ENCODE measurements at places on chromosomes 7 and 10.

DNA sequence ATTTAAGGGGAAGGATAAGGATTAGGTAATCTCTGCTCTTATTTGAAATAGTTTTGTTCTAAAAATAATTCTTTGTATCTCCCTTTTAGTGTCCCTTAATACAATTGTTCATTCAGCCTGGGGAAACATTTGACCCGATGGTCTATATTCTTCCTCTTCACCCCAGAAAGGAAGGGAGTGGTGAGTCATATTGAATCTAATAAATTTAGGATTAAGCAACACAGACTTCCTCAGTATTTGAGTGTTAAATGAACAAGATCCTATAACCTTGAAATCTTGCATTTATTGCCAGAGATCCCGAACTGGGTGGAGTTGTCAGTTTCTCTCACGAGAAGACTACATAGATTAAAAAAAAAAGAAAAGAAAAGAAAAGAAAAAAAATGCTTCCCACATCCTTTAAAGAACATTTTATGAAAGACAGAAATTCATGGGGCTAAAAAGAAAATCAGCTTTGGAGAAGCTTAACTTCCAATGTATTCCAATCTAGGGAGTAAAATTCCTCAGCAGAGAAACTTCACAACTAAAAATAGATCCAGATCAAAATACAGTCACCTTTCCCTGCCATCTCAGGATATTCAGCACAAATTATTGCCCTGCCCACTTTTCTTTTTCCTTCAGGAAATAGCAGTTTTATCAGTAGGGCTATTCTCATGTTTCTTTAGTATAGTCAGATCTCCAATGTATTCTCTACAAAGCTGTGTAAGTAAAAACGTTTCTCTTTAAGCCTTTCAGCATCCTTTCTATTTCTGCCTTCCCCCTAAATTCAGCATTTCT lies 82.2 kb downstream of the SEMA3D start:
- no peak for DNase-seq

DNA sequence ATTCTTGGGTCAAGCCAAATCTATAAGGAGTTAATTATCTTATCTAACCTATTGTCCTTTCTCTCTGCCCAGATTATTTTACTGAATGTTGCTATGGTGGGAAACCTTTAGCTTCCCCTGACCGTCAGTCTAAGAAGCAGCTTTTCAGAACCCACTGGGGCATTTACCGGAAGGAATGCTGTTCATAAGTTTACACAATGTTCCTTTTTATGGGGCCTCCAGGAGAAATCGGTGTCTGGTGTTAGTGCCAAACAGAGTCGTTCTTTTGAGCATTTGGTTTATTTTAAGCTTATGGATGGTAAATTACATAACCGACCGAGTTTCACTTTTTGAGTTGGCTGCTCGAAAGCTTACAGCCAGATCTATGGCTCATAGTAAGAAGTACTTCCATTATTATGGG lies 111.9 kb downstream of the CACNB2 start:
- no peak for DNase-seq

- DNase-seq, result no peak
Measured at GRCh38 chr10:95850791-95851190, 57.0 kb upstream of the CC2D2B start.

DNA sequence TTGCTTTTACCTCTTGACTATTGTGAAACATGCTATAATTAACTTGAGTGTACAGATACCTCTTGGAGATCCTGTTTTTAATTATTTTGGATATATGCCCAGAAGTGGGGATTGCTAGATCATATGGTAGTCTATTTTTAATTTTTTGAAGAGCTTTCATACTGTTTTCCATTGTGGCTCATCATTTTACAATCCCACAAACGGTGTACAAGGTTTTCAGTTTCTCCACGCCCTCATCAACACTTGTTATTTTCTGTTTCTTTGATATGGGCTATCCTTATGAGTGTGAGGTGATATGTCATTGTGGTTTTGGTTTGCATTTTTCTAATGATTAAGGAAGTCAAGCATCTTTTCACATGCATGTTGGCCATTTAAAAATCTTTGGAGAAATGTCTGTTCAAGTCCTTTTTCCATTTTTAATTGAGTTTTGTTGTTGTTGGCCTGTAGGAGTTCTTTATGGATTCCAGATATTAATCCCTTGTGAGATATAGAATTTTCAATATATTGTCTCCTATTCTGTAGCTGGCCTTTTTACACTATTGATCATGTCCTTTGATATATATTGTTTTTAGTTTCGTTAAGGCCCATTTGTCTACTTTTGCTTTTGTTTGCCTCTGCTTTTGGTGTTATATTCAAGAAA lies 7.5 kb downstream of the AGK start:
- DNase-seq, result no peak

DNA sequence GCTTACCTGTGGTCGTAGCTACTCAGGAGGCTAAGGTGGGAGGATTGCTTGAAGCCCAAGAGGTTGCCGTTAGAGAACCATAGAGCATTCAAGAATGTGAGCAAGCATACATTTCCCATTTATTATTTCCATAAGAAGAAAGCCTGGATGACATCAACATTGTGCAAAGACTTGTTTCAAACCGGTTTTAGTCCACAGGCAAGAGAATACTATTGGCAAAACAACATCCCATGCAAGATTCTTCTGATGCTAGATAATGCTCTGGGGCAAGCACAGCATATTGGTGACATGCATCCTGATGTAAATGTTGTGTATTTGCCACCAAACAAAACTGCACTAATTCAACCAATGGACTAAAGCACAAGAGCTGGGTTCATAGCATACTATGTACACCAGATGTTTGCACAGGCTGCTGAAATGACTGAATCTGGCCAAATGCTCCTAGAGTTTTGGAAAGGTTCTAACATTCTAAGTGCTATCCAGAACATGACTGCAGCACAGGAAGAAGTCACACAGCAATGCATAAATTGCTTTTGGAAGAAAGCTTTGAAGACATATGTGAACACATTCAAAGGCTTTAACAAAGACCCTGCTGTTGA lies 42.6 kb downstream of the OTUD1 start:
- no peak for DNase-seq

- no peak for DNase-seq
Measured at GRCh38 chr7:21253740-21254687, 173.9 kb upstream of the SP4 start.

GRCh38 chr7:141325275-141325674 lies 225.9 kb upstream of the AGK start:
- DNase-seq, result no peak

- DNase-seq, result no peak
Measured at GRCh38 chr7:46949270-46949931, 632.5 kb downstream of the TNS3 start.

GRCh38 chr10:76401006-76401405 lies 969.6 kb downstream of the LRMDA start:
- DNase-seq, result no peak

- DNase-seq, result no peak
Measured at GRCh38 chr7:13692548-13692947, 296.9 kb downstream of the ETV1 start.

DNA sequence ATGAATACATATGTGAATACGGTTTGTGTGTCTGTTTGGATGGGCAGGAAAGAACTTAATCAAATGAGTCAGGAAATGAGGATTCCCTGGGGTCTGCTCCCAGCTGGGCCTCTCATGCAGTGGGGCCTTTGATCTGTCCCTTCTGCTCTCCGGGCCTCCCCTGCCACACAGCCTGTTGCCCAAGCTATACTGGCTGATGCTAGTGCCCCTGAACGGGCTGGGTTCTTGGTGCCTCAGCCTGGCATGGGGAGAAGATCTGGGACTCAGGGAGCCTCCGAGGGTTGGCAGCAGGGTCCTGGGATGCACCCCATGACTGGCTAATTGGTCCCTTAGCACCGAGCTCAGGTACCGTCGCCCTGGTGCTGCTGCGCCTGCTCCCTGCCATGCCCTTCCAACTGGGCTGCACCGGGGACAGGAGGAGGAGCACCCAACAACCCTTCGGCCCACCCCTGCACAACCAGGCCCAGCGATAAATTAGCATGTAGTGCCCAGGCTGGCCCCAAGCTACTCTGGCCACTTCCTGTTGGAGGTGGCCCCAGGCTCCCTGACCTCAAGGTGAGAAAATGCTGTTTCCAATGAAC lies 59.9 kb upstream of the DUSP5 start:
- DNase-seq, result no peak

GRCh38 chr7:1667566-1668395 lies 2.3 kb upstream of the ELFN1 start:
- no peak for DNase-seq

GRCh38 chr7:83648464-83649241 lies at the start of gene SEMA3E:
SEMA3E (minus strand) TSS chr7:83649139.
- DNase-seq, result no peak

DNA sequence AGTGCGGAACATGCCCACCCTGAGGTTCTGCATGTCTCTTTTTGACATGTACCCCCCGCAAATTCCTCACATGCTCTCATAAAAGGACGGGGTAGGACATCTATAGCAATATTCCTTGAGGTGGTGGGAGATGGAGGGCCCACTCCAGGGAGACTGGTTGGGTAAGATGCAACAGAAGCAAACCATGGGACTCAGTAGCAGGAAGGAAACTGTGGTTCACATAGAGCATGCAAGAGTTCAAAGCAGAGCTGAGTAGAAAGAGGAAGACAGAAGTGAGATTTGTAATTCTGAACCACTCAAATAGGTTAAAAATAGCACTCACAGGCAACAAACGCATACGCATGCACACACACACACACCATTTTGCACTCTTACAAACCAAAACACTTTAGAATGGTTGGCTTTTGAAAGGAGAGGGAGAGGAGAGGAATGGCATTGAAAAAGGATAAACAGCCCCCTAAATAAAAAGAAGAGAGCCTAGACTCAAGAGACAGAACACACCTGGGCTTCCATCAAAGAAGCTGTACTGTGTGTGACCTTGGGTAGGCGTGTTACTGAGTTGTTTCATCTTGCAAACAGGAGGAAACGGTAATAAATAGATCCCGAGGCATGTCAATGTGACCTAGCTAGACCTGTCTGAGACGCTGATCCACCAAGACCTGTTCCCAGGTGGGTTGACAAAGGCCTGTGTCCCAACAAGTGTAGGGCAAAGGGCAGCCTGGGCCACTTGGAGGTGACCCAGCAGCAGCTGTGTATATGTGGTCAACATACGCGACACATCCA lies 77.6 kb upstream of the LRRC4 start:
- DNase-seq, result no peak

DNA sequence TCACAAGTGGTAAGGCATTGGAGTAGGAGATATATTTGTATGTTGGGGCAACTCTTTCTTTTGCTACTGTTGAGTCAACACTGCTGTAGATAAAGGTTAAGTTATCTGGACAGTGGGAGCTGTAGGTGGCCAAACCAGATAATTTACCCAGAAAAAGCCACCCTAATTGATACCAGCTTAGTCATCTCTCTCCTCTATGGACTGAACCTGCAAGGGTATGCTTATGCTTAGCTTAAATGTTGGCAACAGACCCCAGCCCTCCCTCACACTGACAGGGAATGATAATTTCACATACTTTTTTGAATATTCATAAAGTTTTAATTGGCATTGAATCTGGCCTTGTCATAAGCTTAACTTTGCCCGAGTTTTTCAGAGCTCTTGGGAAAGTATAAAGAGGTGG lies 66.3 kb downstream of the CREB5 start:
- no peak for DNase-seq

GRCh38 chr10:89047397-89047796 lies 56.8 kb downstream of the FAS start:
- DNase-seq, result no peak

DNA sequence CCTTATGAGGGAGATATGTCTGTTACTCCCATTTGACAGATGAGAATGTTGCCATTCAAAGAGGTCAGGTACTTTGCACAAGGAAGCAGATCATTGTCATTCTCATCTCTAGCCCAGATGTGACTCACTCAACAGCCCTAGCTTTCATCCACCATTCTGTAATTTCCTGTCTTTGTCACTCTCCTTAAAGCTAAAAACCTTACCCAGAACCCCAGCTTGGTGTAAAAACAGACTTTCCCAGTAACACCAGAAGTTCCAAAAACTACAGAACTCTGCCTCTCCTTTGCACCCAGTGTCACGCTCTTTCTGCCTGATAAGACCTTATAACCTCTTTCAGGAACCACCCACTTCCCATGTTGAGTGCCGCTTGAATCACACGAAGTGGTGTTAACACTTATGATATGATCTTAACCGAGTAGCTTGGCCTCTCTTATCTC lies 89.1 kb upstream of the SP4 start:
- DNase-seq, result peak; percentile 0

DNA sequence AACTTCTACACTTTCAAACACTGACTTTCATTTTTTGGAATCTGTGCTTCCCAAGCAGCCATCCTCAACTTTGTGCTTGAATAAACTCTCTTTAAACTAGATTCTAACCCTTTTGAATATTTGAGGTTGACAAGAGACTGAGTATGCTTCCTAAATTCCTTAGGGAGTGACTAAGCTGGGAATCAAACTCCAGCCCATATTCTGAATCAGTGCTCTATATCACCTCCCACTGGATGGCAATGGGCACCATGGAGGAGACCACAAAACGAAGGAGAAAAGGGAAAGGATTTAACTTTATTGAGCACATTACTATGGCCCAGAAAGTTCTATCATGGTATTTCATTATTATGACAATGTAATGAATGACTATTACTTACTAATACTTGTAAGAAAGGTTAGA lies 17.2 kb upstream of the SLC26A4 start:
- DNase-seq, result no peak

- DNase-seq, result no peak
Measured at GRCh38 chr7:90594751-90595317, 1.3 kb upstream of the CDK14 start.

DNA sequence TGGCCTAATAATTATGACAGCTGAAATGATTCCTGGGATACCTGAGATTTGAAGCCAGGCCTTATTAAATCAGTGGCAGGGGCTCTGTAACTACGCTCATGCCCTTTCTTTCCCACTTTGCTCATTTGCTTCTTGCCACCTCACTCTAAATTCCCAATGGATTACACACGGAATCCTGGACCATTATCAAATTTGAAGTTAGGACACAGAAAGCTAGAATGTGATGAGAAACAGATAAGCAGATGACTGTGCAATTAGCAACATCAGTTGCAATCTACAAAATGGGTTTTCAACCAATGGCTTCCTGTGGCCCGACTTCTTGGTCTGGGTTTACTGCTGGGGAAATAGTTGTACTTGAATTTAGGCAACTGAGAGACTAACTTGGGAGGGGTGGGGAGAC lies 374.3 kb downstream of the INHBA start:
- DNase-seq, result no peak

- no peak for DNase-seq
Measured at GRCh38 chr7:25318047-25318446, 89.8 kb upstream of the NPVF start.

GRCh38 chr10:118669020-118669791 lies 73.8 kb upstream of the PRLHR start:
- no peak for DNase-seq

GRCh38 chr7:155676052-155676451 lies 31.6 kb downstream of the RBM33 start:
- no peak for DNase-seq

GRCh38 chr10:8171008-8171407 lies 116.5 kb downstream of the GATA3 start:
- no peak for DNase-seq

- DNase-seq, result no peak
Measured at GRCh38 chr7:12062062-12062461, 149.0 kb upstream of the TMEM106B start.

- DNase-seq, result no peak
Measured at GRCh38 chr10:63711867-63712716, 190.9 kb downstream of the REEP3 start.

- no peak for DNase-seq
Measured at GRCh38 chr7:35694161-35694783, 663 bp downstream of the HERPUD2 start.

- DNase-seq, result peak; percentile 26
Measured at GRCh38 chr7:76358011-76358480, 745 bp downstream of the YWHAG start.

All from stimulated activated CD4-positive, alpha-beta T cell treated with anti-CD3 and anti-CD28 coated beads, Interleukin-15, amount 100 ng/mL, for 1 hour (primary cell).